ENCODE measurements at places on chromosomes 5 and 9.
A peak's percentile ranks its signal among the peaks of the same experiment; 100 is the strongest.

DNA sequence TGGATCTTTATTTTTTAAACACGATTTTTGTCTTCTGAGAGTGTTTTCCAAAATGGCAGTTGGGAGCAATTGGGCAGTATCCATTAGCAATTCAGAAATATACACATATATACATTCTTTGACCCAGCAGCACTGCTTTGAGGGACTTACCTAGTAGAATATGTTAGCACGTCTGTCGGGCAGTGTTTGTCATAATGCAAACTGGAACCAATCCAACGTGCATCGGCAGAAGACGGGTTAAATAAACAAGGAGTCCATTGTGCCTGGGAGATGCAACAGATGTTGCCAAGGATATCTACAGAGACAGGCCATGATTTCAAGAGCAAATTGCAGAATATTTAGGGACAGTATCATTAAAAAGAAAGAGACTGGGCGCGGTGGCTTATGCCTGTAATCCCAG, 107.0 kb downstream of the COL5A1 start:
- DNase-seq = no peak

GRCh38 chr5:3694819-3695218, 99.2 kb downstream of the IRX1 start:
- no peak for DNase-seq

DNA sequence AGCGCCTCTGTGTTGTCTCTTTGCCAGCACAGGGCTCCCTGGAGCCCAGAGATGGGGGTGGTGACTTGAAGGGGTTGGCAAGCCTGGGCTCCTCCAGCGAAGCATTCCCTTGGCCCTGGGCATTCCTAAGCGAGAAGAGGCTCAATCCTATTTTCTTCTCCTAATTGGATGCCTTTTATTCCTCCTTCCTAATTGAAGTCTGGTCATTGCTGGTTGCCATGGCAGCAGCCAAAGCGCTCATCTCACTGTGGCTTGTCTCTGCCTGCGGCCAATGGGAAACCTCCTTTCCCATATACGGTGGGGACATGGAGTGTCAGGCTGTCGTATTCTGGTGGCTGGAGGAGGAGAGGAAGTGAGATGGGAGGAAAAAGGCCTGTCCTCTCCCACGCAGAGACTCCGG, 52.3 kb upstream of the RARS1 start:
- peak; percentile 52 for DNase-seq

DNA sequence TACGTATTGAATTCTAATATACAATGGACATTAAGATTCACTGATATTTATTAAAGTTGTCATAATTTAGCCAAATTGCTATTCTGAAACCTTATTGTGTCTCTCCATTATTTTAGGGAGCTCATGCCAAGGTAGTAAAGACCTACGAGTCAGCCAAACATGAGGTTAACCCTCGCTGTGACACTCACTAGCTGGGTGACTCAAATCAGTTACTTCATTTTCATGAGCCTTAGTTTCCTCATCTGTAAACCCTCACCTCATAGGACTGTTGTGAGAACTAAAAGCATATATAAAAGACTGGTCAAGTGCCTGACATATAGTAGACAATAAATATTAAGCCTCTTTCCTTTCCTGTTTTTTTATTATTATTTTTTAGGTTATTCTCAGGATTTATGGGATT, 44.0 kb upstream of the PCA3 start:
- DNase-seq = no peak

DNA sequence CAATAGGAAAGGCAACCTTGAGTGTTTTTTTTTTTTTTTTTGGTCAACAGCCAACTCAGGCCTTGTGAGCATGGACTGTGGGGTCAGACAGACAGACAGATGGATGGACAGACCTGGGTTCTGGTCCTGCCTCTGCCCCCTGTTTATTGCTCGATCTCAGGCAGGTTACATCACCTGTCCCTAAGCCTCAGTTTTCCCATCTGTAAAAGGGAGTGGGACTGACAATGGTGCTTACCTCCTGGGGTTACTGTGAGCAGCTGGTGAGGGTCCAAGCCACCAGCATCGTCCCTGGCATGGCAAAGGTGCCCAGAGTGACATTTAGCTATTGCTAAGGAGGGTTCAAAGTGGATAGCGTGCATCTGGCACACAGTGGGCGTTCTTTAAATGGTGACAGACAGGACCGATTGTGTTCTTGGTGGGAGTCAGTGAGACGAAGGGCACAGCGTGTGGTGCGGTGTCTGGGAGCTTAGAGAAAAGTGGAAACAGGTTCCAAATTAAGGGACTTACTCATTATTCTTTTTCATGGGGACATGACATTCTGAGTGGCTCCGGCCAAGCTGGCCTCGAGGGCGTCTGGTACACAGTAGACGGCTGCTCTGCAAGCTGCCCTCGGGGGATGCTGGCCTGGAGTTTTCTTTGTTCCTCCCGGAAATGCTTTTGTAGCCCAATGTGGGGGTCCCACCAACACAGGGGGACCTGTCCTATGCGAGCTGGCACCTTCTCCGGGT, 72.1 kb downstream of the COL27A1 start:
- DNase-seq = peak; percentile 56

- no peak for DNase-seq
Observed at GRCh38 chr5:61132559-61132958, 29.7 kb downstream of the SMIM15 start.

- DNase-seq = peak; percentile 59
Observed at GRCh38 chr9:13791816-13792215, 512.3 kb upstream of the MPDZ start.

DNA sequence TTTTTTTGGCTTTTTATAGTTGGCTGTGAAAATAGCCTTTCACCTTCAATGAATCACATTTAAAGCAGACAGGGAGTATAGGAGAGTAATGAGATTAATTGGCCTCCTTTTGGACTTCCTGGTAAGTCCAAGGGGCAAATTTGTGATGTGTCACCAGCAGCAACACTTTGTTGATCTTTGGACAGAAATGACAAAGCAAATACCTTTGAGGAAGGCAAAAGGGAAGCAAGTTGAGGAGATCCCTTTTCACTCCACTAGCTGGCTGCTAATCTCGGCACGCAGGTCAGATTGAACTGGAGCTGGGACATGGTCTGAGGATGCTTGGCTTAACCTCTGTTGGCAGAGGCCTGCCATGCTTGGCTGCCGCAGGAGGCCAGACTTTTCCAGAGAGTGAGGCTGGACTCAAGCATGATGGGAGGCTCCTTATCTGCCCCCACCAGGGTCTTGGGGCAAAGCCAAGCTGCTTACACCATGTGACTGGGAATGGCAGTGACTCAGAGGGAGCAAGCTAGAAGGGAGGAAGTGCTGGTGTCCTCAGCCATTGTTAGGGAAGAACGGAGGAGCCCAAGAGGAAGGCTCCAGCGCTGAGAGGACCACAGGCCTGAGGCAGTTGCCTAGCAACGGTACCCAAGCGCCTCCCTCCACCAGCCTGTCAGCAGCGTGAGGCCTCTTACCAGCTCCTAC, 174.5 kb upstream of the MAP1B start:
- DNase-seq = peak; percentile 68

DNA sequence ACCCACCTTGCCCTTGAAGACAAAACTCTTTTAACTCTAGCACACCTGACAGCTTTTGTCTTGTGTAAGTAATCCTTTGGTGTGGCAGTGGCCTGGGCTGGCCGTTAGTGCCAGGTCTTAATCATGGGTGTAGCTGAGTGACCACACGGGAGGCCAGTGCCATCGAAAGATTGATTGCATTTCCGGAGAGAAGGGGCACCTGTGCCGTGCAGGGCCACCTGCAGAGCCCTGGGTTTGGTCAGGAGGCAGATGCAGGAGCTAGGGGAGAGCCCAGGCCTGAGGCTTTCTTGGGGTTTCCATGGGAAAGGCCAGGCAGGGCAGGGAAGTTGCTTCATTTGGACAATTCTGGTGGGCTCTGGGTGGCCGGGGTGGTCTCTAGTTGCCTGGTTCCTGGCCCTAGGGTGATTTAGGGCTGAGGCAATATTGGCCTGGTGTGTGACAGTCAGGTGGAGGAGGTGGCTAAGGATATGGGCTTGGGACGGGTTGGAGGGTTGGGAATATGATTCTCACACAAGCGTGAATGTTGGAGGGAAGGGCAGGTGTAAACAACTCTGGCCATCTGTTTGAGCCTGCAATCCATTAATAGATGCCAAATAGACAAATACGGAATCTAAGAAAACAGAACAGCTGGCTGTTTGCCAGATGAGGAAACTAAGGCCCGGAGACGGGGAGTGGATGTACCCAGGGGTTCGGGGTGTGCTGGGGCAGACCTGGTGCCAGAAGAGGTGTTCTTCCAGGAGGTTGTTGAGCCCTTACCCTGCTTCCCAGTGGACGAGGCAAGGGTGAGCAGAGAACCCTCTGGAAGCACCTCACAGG, 4.6 kb downstream of the DBH start:
- no peak for DNase-seq

GRCh38 chr5:179302499-179303185, 42.6 kb downstream of the ADAMTS2 start:
- no peak for DNase-seq

GRCh38 chr5:179387151-179388110, 42.2 kb upstream of the ADAMTS2 start:
- no peak for DNase-seq

GRCh38 chr9:136687721-136688223, 515 bp upstream of the AGPAT2 start:
- DNase-seq = no peak

- DNase-seq = peak; percentile 18
Observed at GRCh38 chr5:4058899-4059298, 463.3 kb downstream of the IRX1 start.

DNA sequence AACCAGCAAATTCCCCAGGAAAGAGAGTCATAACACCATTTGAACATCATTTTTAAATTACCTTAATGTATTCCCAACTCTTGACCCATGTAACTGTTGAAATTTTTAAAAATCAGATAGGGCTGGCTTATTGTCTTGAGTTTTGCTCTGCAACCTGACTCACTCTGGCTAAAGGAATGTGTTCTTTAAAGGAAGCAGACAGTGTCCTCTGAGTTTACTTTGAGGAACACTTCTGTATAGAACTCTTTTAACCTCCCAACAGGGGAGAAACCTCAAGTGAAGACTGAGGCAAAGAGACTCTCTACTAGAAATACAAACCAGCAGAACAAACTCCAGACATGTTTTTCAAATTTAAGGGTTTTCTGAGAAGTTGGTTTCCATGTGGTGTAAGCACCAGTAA, 248.9 kb downstream of the CWC27 start:
- no peak for DNase-seq

- no peak for DNase-seq
Observed at GRCh38 chr5:116023619-116024018, 8.7 kb upstream of the ARL14EPL start.

DNA sequence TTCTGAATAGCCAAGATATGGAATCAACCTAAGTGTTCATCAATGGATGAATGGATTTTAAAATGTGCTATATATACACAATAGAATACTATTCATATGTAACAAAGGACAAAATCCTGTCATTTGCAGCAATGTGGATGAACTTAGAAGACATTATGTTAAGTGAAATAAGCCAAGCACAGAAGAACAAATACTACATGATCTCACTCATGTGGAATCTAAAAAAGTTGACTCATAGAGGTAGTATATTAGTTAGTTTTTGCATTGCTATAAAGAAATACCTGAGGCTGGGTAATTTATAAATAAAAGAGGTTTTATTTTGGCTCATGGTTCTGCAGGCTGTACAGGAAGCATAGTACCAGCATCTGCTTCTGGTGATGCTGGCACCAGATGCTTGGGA, 8.1 kb downstream of the CATSPER3 start:
- DNase-seq = no peak

DNA sequence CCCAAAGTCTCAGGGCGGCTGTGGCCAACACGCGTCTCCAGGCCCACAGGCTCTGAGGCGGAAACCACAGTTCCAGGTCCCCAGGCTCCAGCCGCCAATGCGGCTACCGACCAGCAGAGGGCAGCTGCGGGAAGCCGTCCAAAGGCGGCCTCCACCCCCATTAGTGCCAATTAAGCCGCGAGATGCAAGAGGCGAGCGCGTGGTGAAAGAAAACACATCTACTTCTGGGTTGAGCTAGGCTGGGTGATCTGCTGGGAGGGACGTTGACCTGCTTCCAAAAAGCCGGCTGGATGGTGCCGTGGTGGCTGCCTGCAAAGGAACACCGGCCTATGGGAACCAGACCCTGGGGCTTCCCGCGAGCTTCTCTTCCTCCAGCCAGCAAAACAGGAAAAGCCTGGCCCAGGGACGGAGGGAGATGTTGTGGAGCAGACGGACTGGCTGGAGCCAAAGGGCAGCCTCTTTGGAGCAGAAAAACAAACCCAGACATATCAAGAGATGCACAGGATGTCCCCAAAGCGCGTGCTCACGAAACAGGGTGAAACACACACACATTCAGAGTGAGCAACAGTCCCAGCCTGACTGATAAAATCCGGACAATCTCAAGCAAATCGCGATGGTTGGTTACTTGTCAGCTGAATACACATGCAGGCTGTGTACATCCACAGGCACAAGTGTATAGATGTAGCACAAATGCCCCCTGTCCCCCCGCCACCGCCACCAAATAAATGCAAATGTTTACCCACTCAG, 187.1 kb upstream of the BRINP1 start:
- DNase-seq = peak; percentile 92

GRCh38 chr9:124032247-124032646, 20.7 kb downstream of the LHX2 start:
- peak; percentile 56 for DNase-seq

- DNase-seq = peak; percentile 30
Observed at GRCh38 chr9:72440992-72441847, 76.2 kb upstream of the ZFAND5 start.

DNA sequence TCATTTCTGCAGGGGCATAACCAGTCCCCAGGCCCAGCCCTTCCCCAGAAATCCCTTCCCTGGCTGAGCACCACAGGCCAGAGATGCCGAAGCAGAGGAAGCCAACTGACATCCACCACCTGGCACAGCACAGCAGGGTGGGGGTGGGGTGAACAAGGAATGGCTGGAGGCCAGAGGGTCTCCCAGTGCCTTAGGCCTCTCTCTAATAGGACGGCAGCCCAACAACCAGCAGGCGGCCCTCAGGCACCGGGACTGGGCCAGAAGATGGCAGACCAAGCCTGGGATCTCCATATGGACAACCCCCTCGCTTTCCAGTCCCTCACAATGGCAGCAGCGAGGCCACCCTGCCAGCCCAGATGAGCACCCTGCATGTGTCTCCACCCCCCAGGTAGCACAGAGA, 13.2 kb downstream of the PDLIM4 start:
- DNase-seq = no peak

DNA sequence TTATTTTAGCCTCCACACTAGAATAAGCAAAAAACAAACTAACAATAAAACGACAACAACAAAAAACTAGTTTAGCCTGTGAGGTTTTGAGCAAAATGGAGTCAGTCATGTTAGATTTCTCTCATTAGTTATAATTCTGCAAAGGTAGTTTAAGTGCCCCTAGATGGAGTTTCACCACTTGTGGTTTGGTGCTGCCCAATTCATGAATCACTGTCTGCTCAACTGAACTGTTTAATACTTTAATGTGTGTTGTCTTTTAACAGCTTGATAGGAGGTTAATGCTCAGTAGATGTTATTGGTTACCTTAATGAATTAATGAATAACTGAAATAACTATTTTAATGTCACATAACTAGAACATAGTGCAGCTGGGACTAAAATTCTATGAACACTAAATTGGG, 3.5 kb upstream of the PLAA start:
- no peak for DNase-seq
